Inflammatory macrophage (primary cell): ENCODE measurements at places on chromosomes 3 and 15.

GRCh38 chr15:68808770-68809169, 11.9 kb downstream of the ANP32A start:
- DNase-seq = no peak

DNA sequence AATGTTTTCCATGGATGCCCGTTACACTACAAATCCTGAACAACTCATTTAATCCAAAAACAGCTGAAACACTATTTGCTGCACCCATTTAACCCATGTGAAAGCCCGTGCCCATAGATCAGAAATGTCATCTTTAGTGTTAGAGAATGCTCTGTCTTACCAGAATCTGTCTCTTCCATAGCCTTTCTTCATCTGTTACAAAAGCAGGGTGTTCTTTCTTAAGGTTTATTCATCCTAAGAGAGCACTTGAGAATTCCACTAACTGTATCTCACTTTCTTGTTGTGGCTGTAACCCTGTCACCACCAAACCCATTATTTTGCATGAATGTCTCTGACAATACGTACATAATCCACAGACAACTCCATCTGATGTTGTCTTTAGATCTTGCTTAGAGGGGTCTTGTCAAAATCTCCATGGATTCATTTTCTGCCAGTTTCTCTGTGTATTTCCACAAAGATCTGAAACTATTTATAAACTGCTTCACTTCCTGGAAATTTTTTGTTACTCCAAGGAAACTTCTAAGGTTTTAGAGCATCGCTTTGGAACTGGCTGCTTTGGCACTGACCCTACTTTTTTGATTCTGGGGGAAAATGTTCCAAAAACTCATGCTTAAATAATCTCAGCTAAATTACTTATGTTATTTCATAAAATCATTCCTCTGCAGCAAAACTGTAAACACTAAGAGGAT, 167.8 kb upstream of the CCDC54 start:
- DNase-seq = no peak

GRCh38 chr3:158108445-158108985, 1.4 kb upstream of the RSRC1 start:
- no peak for DNase-seq

- DNase-seq = no peak
Measured at GRCh38 chr15:62951481-62951880, 91.1 kb upstream of the TPM1 start.

DNA sequence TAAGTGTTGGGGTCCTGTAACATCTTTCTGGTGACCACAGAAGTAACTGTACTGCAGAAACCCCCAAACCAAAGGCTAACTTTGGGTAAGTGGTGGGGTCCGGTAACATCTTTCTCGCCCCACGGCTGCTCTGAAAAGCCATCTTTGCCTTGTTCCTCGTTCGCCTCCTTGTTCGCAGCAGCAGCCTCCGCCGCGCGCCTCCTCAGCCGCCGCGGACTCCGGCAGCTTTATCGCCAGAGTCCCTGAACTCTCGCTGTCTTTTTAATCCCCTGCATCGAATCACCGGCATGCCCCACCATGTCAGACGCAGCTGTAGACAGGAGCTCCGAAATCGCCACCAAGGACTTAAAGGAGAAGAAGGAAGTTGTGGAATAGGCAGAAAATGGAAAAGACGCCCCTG, 316.8 kb downstream of the TUSC7 start:
- no peak for DNase-seq

- DNase-seq = no peak
Measured at GRCh38 chr15:41828807-41829141, 882 bp downstream of the JMJD7 start.

DNA sequence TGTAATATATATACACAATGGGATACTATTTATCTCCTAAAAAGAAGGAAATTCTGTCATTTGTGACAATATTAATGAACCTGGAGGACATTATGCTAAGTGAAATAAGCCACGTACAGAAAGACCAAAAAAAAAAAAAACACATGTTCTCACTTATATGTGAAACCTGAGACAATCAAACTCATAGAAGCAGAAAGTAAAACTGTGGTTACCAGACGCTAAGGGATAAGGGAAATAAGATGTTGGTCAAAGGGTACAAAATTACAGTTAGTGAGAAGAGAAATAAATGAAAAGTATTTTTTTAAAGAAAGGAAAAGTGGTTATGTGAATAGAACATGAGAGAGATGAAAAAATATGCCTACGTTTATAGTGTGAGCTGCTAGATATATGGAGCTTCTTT, 101.1 kb downstream of the CPNE4 start:
- no peak for DNase-seq

DNA sequence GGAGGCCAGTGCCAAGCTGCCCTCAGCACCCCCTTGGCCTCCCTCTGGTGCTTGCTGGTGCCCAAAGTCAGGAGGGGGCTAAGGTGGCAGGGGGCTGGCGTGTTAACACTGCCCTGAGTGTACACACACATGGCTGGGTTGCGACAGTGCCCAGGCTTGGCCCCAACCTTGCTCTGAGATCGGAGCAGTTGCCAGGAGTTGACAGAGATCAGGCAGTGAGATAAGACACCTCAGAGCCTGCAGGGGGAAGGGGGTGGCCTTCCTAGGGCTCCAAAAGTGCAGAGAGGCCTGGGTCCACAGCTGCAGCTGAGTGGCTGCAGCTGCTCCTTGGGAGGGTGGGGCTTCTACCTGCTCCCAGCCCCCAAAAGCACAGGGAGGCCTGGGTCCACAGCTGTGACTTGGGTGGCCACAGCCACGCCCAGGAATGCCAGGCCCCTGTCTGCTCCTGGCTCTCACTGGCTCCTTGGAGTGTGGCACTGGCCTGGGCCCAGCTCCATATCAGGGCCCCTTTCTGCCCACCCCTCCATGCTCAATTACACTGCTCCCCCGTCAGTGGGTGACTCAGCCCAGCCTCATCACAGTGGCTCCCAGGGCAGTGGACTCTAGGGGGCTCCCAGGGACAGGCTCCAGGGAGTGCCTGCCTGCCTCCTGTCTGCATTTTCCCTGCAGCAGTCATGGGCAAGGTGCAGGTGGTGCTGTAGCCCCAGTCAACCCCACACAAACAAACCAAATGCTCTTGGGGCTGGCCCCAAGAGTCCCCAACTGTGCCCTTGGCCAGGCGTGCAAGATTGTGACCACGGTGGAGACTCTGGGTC, 56.4 kb upstream of the C15orf39 start:
- DNase-seq = no peak

DNA sequence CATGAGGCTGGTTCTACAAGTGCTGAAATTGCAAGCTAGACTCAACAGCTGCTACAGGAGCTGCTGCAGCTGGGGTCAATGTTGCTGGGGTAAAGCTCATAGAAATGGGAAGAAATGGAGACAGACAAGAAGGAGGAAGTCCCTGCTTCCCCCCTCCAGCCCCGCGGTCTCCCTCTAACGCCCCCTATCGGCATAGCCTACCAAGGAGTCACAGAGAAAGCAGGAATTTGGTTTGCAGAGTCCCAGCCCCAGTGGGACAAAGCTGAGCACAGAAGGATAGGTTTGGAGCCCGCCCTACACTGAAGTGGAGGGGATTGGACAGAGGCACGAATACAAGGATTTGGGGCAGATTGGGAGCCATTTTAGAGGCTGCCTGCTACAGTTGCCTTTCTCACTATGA, 176.9 kb upstream of the ANKRD28 start:
- peak; percentile 54 for DNase-seq

- DNase-seq = no peak
Measured at GRCh38 chr3:44065311-44066094, 176.2 kb upstream of the TOPAZ1 start.
